Heart left ventricle (tissue), 16 donors: ENCODE measurements at places on chromosomes 16 and 17. TPM values are rescaled to one million over a fixed set of nuclear protein-coding genes. Genes with fewer than 3 reads are reported as not detected.

DNA sequence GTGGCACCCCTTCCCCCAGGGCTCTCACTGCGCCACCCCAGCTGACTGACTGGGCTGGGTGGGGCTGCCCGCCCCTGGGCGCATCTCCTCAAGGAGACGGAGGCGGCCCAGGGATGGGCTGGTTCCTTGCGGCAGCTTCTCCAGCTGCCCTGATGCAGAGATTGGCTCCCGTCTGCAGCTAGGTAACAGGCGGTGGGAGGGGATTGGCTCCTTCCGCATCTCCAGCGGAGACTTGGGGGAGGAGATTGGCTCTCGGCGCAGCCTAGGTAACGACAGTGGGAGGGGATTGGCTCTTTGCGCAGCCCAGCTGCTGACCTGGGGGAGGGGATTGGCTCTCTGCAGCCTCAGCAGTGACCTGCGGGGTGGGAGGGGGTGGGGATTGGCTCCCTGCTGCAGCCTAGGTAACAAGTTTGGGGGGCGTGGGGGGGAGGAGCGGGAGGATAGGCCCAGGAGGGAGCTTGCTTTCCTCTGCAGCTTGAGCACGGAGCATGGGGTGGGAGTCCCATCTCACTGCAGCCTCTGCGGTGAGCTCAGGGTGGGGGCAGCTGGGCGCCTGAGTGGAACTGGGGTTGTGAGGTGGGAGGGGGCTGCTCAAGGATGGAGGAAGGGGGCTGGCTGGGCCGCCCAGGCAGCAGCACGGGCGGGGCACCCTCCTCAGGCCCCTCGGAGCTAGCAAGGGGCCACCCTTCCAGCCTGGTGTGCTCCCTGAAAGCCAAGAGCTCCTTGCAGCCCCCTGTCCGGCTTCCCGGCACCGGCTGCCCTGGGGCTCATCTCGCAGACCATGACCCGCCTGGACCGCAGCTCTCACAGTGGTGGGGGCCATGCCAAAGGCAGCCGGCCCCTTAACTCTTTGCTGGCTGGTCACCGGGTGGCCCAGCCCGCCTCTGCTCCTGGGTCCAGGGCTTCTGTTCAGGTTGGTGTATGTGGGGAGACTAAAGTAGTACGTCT is 6.4 kb downstream of the NFE2L1 start:
- peaks cover 94% of the 10 kb centered on the region for H3K4me1 ChIP-seq
- H3K27ac ChIP-seq: peak overlapping the region; percentile 99
- peaks cover 68% of the 10 kb centered on the region for H3K36me3 ChIP-seq
- peak; percentile 74 for DNase-seq
- peak overlapping the region; percentile 96 for H3K4me3 ChIP-seq
- no peaks in the 10 kb centered on the region for H3K27me3 ChIP-seq

GRCh38 chr16:56780646-56781045 is 50.7 kb downstream of the NUP93 start:
- no peak overlapping the region for H3K4me3 ChIP-seq
- H3K36me3 ChIP-seq: no peaks in the 10 kb centered on the region
- DNase-seq: no peak
- H3K27me3 ChIP-seq: no peaks in the 10 kb centered on the region

- H3K4me3 ChIP-seq: no peak overlapping the region
- H3K36me3 ChIP-seq: no peaks in the 10 kb centered on the region
- peaks cover 18% of the 10 kb centered on the region for H3K4me1 ChIP-seq
These were observed 85.8 kb downstream of the MRM3 start for GRCh38 chr17:867896-868489.

DNA sequence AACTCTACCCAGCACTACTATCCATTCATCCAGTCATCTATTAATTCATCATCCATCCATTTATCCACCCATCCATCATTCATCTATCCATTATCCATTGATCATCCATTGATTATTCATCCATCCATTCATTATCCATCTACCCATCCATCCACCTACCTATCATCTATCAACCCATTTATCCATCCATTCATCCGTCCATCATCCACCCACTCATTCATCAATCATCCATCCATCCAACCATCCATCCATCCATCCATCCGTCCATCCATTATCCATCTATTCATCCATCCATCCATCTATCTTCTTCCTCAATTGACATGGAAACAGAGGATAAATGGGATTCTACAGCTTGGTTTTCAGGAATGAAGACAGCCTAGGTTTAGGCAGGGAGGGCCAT is 12.0 kb downstream of the SLC4A1 start:
- DNase-seq: no peak
- H3K27ac ChIP-seq: no peak overlapping the region
- no peaks in the 10 kb centered on the region for H3K4me1 ChIP-seq
- no peaks in the 10 kb centered on the region for H3K27me3 ChIP-seq

DNA sequence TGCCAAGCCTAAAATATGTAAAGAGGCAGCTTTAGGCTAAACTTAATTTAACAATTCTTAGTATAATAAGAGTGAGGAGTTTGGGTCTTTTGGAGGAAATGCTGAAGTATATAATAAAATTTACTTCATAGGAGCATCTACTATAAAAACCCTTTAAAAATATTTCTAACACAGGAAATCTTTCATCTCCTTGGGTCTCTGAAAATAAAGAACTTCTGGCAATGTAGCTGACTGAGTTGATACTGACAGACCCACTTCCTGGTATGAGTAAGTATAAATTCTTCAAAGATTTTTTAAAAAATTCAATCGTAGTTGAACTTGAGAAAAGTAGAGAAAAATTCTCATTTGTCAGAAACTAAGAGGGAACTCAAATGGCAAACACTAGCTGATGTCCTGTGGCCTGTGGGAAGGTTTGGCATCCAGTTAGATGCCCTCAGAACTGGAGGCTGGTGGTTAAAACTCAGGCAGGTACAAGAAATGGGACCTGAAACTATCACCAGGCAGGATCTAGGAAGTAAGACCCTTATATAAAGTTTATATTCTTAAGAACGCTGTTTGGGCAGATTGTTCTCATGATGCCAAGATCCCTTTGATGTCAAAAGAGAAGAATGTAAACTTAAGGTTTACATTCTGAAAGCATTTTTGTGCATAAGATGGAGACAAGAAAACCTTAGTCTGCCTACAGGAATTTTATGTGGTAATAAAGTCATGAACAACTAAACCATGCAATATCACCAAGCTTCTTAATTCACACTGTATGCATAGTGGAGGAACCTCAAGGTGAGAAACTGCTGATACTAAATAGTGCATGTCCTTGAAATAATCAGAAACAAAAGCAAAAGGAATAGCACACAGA is 6.2 kb downstream of the KRTAP4-6 start:
- H3K4me1 ChIP-seq: no peaks in the 10 kb centered on the region
- H3K36me3 ChIP-seq: no peaks in the 10 kb centered on the region
- no peak overlapping the region for H3K4me3 ChIP-seq

GRCh38 chr17:58760248-58760647 is 4.6 kb downstream of the PPM1E start:
- no peak for DNase-seq
- H3K27ac ChIP-seq: no peak overlapping the region
- H3K27me3 ChIP-seq: no peaks in the 10 kb centered on the region
- no peak overlapping the region for H3K4me3 ChIP-seq
- H3K36me3 ChIP-seq: no peaks in the 10 kb centered on the region
- H3K4me1 ChIP-seq: peaks cover 6% of the 10 kb centered on the region

DNA sequence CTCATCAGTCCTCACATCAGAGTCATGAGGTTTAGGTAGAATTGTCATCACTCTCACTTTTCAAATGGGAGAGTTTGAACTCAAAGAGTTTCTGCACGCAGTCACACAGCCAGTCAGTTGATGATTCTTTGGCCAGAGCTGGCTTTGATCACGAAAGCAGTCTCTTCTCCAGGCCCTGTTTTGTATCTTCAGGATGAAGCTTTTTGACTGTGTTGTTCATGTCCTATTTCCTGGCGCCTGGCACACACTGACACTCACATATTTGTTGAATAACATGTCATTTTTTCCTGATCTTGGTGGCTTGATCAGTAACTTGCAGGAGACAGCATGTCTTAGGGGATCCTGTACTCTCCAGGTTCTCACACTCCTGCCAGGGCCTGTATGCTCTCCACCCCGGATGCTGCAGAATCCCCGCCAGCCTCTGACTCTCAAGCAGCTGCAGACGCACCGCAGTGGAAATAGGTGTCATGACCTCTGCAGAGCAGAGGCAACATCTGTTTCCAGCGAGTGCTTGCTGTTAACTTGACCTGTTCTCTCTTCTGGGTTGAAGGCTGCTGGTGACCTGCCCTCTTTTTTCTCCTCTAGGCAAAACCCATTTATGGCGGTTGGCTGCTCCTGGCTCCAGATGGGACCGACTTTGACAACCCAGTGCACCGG is 33.0 kb downstream of the MPRIP start:
- DNase-seq: peak; percentile 68
- H3K36me3 ChIP-seq: peaks cover 49% of the 10 kb centered on the region
- peaks cover 94% of the 10 kb centered on the region for H3K4me1 ChIP-seq

- DNase-seq: no peak
- peaks cover 6% of the 10 kb centered on the region for H3K4me1 ChIP-seq
- H3K27me3 ChIP-seq: no peaks in the 10 kb centered on the region
- no peak overlapping the region for H3K27ac ChIP-seq
- H3K4me3 ChIP-seq: no peak overlapping the region
These were observed 18.0 kb downstream of the APOH start for GRCh38 chr17:66211047-66211810.

DNA sequence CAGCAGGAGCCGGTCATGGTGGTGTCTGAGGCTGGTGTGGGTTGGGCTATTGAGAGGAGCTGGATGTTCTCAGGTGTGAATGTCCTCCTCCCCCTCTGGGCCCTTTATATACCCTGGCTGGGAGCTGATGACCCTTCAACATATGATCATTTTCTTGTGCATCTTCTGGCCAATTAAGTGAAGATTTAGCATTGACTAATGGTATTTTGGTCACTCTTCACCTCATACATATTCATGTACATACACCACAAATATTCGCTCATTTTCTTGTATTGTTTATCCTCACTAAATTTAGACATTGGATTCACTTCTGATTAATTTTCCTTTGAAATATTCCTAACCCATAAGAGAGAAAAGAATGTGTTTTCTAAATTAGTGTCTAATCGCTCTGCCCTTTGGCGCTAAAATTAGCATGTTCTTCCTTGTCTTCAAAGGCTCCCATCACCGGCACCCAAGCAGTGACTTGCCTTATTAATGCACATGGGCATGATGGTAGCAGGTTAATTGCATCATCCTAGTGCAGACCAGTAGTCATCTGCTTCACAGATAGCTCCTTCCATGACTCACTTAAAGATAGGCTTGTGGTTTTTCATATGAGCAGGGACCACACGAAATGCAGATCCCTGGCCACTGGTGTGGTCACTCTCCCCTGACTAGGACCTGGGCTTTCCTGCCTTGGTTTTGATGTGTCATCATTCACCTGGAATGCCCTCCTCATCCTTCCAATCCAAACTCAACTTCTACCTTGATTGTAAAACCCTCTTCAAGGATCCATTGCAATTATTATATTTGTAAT is at the start of gene KRTAP2-4:
Gene KRTAP2-4 (minus strand): TSS at position 51 of the 796 bp plus-strand sequence. CDS start 34 bp downstream, at position 17.
- H3K27me3 ChIP-seq: peaks cover under 1% of the 10 kb centered on the region
- H3K27ac ChIP-seq: no peak within 1 kb of the TSS
- H3K4me1 ChIP-seq: no peaks in the 10 kb centered on the region
- no peaks in the 10 kb centered on the region for H3K36me3 ChIP-seq
- DNase-seq: no peak

DNA sequence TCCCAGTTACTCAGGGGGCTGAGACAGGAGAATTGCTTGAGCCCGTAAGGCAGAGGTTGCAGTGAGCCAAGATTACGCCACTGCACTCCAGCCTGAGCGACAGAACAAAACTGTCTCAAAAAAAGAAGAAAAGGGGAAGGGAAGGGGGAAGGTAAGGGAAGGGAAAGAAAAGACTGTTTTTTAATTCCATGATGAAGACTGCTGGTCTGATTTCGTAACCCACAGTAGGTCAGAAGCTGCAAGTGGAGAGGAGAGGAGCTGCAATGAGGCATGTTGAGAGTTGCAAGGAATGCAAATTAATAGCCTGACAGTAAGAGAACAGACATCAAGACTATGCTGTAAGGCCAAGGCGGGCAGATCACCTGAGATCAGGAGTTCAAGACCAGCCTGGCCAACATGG is 33.3 kb downstream of the HELZ start:
- no peak overlapping the region for H3K27ac ChIP-seq
- no peak overlapping the region for H3K4me3 ChIP-seq
- no peak for DNase-seq
- peaks cover 30% of the 10 kb centered on the region for H3K36me3 ChIP-seq
- H3K27me3 ChIP-seq: no peaks in the 10 kb centered on the region

DNA sequence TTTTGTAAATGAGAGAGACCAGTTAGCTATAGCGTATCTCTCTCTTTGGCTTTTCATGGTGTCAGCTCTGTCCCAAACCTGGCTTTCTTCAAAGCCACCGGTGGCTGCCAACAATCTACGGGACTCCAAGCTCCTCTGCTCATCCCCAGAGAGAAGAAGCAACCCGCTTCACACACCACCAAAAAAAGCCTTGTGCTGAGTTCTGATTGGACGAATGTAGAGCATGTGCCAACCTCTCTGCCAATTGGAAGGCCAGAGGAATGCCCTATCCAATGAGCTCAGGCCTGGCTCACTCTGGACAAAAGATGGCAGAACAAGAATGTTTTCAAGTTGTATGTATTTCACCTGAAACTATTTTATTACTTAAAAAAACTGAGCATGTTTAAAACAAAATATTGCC is 202.4 kb downstream of the C16orf95 start:
- H3K4me1 ChIP-seq: no peaks in the 10 kb centered on the region
- H3K4me3 ChIP-seq: no peak overlapping the region
- H3K27ac ChIP-seq: no peak overlapping the region
- DNase-seq: no peak
- H3K36me3 ChIP-seq: no peaks in the 10 kb centered on the region

DNA sequence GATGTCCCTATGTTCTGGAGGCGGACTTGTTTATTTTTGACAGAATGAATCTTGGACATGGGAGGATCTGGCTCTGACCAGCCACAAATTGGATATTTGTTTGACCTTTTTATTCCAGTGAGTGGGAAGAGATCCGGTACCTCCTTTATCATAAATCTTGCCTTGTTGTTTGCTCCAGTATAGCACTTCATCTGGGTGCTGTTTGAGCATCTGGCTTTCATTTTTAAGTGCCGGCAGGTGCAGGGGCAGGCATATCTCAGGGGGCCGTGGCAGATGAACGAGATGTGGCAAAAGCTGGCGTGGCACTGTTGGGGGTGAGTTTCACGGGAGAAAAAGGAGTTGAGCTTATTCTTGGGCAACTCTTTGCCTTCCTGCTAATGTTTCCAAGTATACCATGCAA is 37.8 kb downstream of the MSI2 start:
- H3K27me3 ChIP-seq: no peaks in the 10 kb centered on the region
- H3K4me1 ChIP-seq: peaks cover 44% of the 10 kb centered on the region
- DNase-seq: no peak
- peak overlapping the region; percentile 69 for H3K27ac ChIP-seq
- no peak overlapping the region for H3K4me3 ChIP-seq
- H3K36me3 ChIP-seq: no peaks in the 10 kb centered on the region

GRCh38 chr16:20851601-20852000 is 45.3 kb downstream of the REXO5 start:
- H3K4me3 ChIP-seq: no peak overlapping the region
- peak overlapping the region; percentile 68 for H3K27ac ChIP-seq
- no peaks in the 10 kb centered on the region for H3K27me3 ChIP-seq
- H3K4me1 ChIP-seq: peaks cover 31% of the 10 kb centered on the region

- no peaks in the 10 kb centered on the region for H3K27me3 ChIP-seq
- no peak overlapping the region for H3K4me3 ChIP-seq
- no peaks in the 10 kb centered on the region for H3K36me3 ChIP-seq
- no peak overlapping the region for H3K27ac ChIP-seq
- no peak for DNase-seq
- no peaks in the 10 kb centered on the region for H3K4me1 ChIP-seq
These were observed 245.0 kb downstream of the CPPED1 start for GRCh38 chr16:12558641-12559040.

Gene RAI1
- polyA plus RNA-seq: 23.0 TPM

Gene MMP2
- 77.1 TPM for polyA plus RNA-seq

Gene DNAI2
- polyA plus RNA-seq: not detected

Gene LDHD
- polyA plus RNA-seq: 49.0 TPM

Gene PRSS36
- polyA plus RNA-seq: 1.0 TPM
